Activated T-cell treated with anti-CD3 and anti-CD28 coated beads, Interleukin-2, amount 50 U/mL, for 48 hours (primary cell): ENCODE measurements at places on chromosomes 4 and X.
A peak's percentile ranks its signal among the peaks of the same experiment; 100 is the strongest.

DNA sequence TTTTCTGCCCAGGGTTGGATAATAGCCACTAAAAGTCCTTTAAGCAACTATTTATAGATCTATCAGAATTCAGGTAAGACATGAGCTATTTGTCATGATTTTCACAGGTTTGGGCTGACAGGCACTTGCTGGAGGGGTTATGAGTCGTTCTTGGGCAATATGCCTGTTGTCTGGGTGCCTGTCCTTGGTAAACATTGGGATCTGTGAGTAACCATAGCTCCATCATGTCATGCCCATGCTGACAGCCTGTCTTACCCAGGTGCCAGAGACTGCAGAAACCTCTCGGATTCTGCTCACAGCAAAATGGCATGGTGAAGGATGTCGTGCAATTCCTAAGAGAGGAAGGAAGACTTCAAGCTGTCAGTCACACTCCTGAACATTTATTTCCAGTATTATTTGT lies 116.0 kb upstream of the PUDP start:
- no peak for DNase-seq

DNA sequence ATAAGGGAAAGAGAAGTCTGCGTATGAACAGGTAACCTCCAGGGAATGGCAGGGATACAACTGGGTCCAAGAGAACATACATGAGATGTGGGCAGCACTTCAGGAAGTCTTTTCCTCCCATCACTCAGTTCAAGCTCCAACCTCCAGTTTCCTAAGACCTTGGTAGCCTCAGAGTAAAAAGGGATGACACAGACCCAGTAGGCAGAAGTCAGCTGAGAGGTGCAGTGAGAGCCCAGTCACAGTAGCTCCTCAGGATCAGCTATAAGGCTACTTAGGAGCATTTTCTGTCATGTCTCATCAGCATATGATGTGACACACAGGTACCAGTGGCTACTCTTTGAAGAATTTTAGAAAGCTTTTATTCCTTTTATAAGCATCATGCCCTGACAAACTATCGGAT lies 12.5 kb upstream of the STS start:
- DNase-seq, result no peak

GRCh38 chr4:82975792-82976191 lies 34.8 kb downstream of the LIN54 start:
- no peak for DNase-seq

GRCh38 chr4:834368-835147 lies 8.6 kb upstream of the CPLX1 start:
- no peak for DNase-seq

- DNase-seq, result no peak
Measured at GRCh38 chr4:47031751-47032404, 511 bp downstream of the GABRB1 start.

- no peak for DNase-seq
Measured at GRCh38 chr4:100945789-100946188, 401.5 kb downstream of the PPP3CA start.

- no peak for DNase-seq
Measured at GRCh38 chrX:47797084-47797483, 39.6 kb upstream of the ZNF81 start.

GRCh38 chrX:30948051-30948450 lies 59.0 kb upstream of the TAB3 start:
- DNase-seq, result no peak

DNA sequence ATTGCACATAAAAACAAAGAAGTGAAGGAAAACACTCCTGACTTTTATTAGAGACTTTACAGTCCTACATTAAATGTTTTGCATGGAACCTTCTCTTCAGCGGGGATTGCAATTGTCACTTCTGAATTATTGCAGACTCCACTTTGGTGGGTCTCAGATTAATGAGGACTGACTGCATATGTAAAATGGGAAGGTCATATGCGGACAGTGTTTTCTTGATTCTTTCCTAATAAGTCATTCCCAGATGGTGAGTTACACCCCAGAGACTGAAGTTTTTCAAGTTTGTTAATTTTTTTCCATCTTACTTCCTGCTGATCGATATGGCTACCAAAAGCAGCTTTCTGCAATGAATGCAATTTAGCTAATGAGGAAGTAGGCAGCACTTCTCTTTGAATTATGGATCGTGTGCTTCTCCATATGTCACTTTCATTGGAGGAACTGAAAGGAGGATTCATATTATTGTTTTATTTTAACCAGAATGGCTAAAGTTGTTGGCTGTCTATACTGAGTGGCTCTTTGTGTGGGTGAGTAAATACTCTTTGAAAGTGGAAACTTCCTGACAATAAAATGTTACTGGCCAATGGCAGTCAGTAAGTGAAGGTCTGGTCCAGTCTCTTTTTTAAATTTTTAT lies 119.3 kb upstream of the CLNK start:
- DNase-seq, result no peak

DNA sequence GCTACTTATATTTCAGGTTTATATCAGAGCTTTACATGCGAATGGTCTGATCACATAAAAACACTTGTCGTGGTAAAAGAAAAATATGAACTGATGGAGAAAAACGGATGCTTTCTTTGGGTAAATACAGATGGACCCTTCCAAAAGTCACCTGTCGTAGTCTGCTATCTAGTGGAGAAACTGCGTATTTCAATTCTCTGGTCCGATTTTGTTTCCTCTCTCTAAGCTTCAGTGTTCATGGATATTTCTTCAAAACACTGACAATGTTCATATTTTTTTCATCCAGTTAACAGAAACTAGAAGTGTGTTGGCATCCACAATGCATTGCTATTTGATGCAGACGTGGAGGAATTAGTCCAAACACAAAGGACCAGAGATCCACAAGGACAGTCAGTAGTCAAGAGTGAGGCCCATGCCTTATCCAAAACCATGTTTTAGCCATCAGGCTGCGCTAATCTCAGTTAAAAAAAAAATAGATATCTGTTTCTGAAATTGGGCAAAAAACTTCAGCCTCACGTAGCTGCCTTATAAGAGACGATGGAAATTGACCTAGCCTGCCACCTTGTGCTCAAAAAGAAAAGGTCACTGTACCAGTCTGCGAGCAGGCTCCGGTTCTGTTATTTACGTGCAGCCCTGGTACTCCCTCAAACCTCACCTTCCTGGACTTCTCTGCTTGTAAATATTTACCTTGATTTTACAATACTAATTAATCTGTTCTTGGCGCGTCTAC lies 16.0 kb downstream of the MEPE start:
- DNase-seq, result peak; percentile 23

GRCh38 chr4:156660465-156660864 lies 311.1 kb downstream of the PDGFC start:
- no peak for DNase-seq

- no peak for DNase-seq
Measured at GRCh38 chrX:148501386-148502066, 1.1 kb downstream of the AFF2 start.

- DNase-seq, result no peak
Measured at GRCh38 chrX:122907375-122907774, 276.7 kb upstream of the GRIA3 start.

DNA sequence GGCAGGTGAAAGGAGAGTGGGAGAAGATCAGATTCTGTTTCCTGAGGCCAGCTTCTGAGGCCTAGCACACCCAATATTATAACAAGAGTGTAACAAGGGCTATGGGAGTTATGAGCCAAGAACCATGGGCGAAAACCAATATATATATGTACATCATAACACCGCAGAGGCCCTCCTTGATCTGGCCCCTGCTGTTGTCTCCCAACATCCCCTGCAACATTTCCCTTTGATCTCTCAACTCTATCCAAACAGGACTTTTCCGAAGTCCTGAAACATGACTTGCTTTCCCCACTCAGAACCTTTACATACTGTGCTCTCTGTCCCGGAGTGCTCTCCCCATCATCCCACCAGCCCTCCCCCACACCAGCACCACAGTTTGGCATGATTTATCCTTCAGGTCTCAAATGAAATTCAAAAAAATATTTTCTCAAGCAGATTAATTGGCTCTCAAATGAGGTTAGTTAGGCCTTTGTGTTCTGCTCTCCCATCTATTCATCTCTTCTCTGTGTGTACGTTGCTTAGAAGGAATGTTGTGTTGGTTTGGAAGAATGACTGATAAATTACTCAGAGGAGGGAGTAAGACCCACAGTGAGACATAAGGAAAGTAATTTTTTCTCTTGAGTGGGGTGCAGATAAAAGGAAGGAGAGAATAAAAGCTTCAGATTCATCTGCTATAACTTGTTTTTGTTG lies 58.1 kb upstream of the SMIM10 start:
- no peak for DNase-seq

- no peak for DNase-seq
Measured at GRCh38 chr4:2261853-2262144, at the start of gene MXD4. MXD4 (minus strand) TSS chr4:2262109; CDS start chr4:2261980, 129 bp downstream.

- no peak for DNase-seq
Measured at GRCh38 chr4:122930862-122931261, 8.5 kb upstream of the NUDT6 start.

GRCh38 chr4:40238008-40238699 lies 41.3 kb downstream of the RHOH start:
- DNase-seq, result peak; percentile 69

GRCh38 chr4:31416498-31416897 lies 696.3 kb downstream of the PCDH7 start:
- no peak for DNase-seq

DNA sequence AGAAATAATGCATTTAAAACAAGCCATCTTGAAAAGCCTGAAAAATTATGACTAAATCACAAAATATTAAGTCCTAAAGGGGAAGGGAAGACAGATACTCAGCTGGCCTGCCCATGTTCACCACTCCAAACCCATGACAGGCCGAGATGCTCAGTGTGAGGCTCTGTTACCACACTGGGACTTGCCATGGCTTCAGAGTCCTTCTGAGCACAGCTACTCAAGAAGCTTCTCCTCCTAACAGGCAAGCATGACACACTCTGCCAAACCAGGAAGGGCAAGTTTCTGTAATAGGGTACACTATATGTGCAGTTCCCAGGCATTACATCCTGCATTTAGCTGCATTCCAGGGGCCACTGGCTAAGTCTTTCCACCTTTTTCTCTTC lies 34.0 kb upstream of the CYBB start:
- peak; percentile 30 for DNase-seq

GRCh38 chr4:42750856-42751255 lies 94.0 kb upstream of the ATP8A1 start:
- DNase-seq, result no peak

GRCh38 chr4:85968945-85969819 lies 390.7 kb downstream of the MAPK10 start:
- DNase-seq, result no peak

DNA sequence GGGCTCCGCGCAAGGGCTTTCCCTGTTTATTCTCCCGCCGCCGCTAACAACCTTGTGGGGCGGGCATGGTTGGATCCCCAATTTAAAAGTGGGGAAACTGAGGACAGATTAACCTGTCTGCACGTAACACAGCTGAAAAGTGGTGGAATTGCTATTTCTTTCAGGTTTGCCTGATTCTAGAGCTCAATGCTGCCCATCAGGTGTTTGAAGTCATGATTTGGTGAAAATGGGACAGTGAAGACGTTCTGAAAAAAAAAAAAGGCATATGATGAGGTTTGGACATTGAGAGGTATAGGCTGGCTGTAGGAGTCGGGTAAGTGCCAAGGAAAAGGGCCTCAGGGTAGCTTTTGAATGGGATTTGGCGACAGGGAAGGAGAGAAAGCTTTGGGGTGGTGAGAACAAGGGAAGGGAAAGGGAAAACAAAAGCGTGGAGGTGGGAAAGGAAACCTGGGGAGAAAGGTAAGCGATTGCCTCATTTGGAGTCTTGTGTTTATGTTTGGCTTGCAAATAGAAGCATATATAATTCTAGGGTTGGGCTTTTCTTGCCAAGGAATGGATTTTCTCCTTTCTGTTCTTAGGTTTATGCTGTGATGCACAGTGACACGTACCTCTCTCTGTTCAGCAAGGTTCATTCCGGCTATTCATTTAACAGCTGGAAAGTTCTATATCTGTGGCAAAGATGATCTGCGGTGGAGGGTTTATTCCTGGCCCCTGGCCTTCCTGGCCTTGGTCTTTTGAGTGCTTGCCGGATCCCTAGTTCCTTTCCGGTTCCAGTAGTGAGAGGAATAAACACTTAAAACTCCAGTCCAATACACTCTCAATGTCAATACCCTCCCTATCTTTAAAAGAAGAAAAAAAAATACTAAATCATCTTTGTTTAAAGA lies 2.4 kb upstream of the STIM2 start:
- no peak for DNase-seq

- DNase-seq, result no peak
Measured at GRCh38 chr4:157977086-157977485, 195.7 kb downstream of the GASK1B start.

- DNase-seq, result peak; percentile 72
Measured at GRCh38 chrX:9997524-9997923, 30.4 kb downstream of the CLDN34 start.

- DNase-seq, result no peak
Measured at GRCh38 chr4:126895988-126896570, 736.7 kb upstream of the INTU start.

DNA sequence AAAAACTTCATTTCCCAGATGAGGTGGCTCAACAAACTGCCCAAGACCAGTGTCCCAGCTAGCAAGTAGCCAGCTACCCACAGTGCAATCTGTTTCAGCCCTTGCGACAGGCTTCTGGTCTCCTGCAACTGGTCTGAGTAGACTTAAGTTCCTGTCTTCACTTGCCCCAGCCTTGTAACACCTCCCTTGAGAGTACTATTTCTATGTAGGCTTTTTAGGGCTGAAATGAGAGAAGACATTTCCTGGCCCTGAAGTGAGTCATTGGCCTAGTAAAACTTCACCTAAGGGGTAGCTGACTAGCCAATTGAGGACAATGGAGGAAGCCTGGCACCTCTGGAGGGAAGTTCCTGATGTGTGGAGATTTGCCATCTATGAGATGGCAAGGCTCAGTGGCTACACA lies 80.1 kb upstream of the STIM2 start:
- no peak for DNase-seq

GRCh38 chrX:129842510-129843208 lies 1.0 kb downstream of the ZDHHC9 start:
- peak; percentile 21 for DNase-seq

- no peak for DNase-seq
Measured at GRCh38 chr4:6890358-6890757, 19.3 kb upstream of the TBC1D14 start.

- DNase-seq, result no peak
Measured at GRCh38 chr4:7034262-7035081, 8.7 kb upstream of the TADA2B start.

DNA sequence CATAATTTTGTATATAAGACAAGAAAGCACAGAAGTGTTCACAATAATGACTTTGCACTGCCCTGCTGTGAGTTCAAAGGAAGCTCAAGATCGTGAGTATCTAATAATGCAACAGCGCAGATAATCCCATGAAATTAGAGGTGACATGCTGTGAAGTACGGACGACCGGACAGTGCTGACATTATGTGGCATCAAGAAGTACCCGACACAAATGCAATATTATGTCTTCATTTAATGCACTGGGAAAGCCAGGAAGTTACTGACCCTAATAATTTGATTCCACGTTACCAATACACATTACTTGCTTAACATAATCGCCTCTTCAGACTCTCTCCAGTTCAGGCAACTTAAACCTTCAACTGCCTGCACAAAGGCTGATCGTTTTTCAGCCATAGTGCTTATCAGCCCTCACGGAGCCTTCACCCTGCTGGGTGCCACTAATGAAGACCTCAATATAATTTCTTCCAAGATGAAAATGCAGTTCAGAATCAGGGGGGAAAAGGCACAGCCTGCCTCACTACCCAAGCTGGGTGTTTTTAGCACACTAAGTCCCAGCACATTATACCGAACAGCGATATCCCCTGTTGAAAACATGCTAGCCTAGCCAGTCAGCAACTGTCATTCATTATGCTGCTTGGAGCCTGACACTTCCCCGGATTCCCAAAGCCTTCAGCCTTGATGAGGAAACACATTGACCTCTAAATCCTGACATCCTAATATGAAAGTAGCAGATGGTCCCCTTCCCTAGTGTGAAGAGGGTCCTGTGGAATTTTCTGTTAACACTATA lies 56.1 kb downstream of the SLC7A11 start:
- no peak for DNase-seq
